ENCODE measurements at places on chromosomes 5 and 9. TPM values are rescaled to one million over a fixed set of nuclear protein-coding genes. Genes with fewer than 3 reads are reported as not detected.

The MEIKIN gene
- not detected for total RNA-seq

The BNC2 gene
- total RNA-seq, result 30.8 TPM

DNA sequence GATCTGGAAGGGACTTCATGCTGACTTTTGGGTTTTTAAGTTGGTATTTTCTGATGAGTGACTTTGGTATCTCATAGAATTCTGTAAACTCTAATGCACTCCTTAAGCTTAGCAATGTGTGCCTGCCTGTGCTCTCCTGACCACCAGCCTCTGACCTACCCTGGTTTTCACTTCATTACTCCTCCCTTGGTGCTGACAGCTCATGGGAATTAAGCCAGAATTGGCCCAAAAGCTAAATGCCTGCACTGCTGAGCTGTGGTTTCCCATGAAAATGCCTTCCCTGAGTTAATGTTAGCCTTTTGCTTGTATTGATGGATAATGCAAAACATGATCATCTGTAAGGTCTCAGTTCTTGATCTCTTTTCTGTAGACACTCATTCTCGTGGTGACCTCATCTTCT lies 308.0 kb downstream of the DOCK8 start:
- no peak for DNase-seq

GRCh38 chr5:95533761-95534160 lies 21.0 kb downstream of the SKIC3 start:
- DNase-seq, result no peak

DNA sequence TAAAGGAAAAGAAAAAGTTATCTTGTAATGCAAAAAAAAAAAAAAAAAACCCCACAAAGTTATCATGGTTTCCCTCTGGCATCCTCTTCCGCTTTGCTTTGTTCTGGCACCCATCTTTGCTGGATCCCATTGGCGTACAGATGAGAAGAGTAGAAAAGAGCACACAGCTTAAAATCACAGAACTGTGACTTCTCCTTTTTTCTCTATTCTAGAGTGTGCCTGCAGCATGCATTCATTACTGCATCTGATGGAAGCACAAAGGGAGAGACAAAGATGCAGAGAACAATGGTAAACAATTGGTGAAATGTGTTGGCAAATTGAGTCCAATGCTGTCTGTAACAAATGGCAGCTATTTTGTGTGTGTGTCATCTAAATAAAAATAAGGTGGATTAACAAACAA lies 440.8 kb upstream of the PIK3R1 start:
- no peak for DNase-seq

Data from skin of body (tissue), 3 donors.